CD4-positive, alpha-beta T cell treated with Interleukin-15 for 1 hour (primary cell): ENCODE measurements at places on chromosomes 16 and 17.

DNA sequence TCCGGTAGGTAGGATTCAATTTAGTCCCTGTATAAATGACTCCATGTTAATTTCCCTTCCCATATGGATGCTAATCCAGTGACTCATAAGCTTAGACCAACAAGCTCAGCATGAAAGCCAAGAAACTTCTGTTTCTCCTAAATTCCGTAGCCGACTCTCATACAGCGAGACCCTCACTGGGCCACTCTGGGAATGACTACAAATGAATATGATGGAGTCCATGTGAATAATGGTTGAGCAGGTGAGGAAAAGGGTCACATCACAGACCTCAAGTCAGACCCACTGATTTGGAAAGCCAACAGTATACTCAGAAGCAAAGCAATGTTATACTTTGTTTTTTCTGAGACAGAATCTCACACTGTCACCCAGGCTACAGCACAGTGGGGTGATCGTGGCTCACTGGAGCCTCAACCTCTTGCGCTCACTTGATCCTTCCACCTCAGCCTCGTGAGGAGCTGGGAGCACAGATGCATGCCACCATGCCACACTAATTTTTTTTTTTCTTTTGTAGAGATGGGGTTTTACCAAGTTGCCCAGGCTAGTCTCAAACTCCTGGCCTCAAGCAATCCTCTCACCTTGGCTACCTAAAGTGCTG lies 14.6 kb downstream of the RSL1D1 start:
- DNase-seq: no peak

- DNase-seq: no peak
Measured at GRCh38 chr16:24511174-24511573, 28.2 kb upstream of the RBBP6 start.

- DNase-seq: no peak
Measured at GRCh38 chr17:63309021-63309420, 137.1 kb downstream of the CYB561 start.

- no peak for DNase-seq
Measured at GRCh38 chr17:64154717-64155116, 24.8 kb upstream of the ERN1 start.

DNA sequence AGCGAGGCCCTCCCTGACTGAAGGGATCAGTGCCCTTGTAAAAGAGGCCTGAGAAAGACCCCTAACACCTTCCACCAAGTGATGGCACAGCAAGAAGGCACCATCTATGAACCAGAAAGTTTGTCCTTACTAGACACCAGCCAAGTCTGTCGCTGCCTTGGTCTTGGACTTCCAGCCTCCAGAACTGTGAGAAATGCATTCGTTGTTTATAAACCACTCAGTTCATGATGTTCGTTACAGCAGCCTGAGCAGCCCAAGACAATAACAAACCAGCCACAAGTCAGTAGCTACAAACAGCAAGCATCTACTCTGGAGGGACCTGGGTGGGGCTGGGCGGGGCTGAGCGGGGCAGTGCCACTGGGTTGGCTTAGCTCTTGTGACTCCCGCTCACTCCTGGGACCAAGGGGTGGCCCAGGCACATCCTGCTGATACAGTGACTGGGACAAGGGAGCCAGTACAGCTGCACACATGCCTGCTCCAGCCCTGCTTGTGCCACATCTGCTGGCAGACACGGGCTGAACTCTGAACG lies 234.9 kb downstream of the IRF8 start:
- no peak for DNase-seq

- no peak for DNase-seq
Measured at GRCh38 chr16:51197953-51198748, 47.1 kb upstream of the SALL1 start.

- no peak for DNase-seq
Measured at GRCh38 chr16:86357950-86358349, 152.4 kb upstream of the FOXF1 start.

DNA sequence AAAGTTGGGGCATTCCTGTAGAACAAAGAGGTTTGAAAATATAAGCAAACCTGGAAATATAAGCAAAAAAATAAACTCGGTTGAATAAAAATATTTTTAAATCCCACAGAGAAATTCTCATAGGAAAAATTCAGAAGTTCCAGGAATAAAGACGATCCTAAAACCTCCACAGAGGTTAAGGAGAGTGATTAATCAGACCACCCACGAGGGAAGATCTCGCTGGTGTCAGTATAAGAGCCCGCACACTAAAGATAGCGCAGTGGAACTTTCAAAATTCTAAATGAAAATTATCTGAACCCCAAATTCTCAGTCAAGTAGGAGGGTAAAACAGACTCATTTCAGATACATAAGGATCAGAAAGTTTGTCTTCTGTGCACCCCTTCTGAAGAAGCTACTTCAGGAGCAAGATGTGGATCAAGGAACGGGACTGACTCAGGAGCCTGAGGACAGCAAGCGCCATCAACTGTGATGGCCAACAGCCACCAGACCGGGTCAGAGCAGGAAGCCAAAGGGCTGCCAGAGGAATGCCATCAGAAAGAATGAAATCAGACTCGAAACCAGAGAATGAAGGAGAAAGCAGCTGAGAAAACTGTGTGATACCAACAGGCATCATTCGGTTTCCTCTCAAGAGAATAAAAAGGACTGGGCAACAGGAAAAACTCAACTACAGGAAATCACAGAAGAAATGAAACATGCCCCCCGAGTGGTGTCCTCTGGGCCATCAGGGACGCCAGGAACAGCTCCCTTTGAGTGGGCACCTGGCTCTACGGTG lies 66.9 kb downstream of the CYTH1 start:
- DNase-seq: no peak

- DNase-seq: no peak
Measured at GRCh38 chr17:66987059-66987616, 22.6 kb downstream of the CACNG4 start.

DNA sequence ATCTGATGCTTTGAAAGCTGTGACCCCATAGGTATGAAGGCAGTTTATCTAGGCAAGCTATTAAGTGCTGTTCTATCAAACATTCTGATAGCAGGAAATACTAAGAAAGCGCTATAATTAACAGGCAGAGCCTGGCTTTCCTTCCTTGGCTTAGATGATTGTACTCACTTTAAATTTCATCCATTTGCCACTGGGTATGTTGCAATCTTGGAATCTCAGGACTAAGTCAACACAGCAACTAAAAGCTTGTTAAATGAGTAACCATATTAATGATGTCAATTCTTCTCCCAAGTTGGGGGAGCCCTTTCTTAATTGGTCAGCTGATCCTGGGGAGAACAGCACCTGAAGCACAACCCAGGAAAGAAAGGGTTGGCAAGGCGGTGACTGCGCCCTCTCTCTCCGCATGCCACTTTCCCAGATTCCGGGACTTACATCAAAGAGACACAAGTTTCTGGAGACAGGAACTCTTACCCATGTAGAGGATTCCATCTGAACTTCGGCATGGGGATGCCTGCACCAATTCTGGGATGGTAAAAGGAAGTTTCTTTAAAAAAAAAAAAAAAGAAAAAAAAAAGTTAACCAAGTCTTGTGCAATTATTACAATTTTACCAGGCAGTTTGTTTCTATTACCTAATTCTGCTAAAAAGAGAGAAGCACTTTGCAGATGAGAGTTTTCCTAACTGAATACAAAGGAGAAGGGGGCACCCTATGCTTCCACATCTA lies 54.4 kb upstream of the ICAM2 start:
- DNase-seq: no peak

DNA sequence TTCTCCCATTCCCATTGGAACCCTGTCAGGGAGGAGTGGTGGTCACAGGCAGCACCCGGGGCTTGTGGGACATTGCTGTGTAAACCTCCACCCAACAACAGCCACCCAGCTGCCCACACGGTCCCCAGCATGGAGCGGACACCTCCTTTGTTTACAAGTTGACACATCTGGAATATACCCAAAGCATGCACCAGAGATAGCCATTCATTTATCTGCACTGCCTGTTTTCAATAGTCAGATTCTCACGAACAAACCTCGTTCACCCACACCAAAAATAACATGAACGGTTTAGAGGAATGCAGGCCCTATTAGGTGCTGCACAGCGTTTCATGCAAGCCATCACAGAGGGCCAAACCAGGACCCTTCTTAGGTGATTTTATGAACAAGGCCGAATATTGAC lies 244.8 kb downstream of the FOXL1 start:
- no peak for DNase-seq

GRCh38 chr17:40794466-40794865 lies 5.3 kb downstream of the KRT28 start:
- DNase-seq: no peak

DNA sequence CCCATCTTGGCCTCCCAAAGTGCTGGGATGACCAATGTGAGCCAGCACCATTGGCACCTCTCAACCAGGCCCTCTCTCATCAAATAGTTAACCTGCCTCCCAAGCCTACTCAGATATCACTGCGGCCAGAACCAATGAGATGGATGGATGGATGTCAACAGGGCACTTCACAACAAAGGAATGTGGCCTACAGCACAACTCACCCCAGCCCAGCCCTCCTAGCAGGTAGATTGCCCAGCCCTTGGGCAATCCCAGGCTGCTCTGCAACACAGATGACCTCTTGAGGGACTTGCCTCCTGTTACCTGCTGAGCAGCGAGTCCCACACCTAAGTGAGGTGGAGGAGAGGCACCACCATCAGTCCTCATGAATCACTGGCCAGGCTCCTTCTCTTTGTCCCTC lies 22.6 kb upstream of the KIFC3 start:
- no peak for DNase-seq

GRCh38 chr17:78332991-78333390 lies 26.9 kb downstream of the SOCS3 start:
- no peak for DNase-seq

DNA sequence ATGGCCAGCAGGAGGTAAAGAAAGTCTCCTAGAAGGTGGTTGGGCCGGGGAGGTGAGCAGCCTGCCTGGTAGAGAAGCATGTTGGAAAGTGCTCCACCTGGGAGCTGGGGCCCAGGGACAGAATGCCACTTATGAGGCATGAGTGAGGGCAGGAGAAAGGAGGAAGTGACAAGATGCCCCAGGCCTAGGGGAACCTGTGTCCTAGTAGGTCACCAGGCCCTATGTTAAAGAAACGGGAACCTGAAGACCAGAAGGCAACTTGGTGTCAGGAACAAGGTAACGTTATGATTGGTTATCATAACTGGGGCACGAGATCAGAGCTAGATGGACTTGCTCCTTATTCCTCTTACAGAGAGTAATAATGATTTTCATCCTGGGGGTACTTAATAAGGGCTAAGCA lies 34.3 kb downstream of the PITPNC1 start:
- peak; percentile 35 for DNase-seq
